NCI-H446 treated with DMSO at 0.1 percent for 48 hours (cell line): ENCODE measurements at places on chromosomes 16 and 17.

GRCh38 chr17:11825572-11826209, 171.6 kb downstream of the ZNF18 start:
- no peak for DNase-seq

GRCh38 chr17:36629252-36629847, 28.0 kb downstream of the MRM1 start:
- no peak for DNase-seq

DNA sequence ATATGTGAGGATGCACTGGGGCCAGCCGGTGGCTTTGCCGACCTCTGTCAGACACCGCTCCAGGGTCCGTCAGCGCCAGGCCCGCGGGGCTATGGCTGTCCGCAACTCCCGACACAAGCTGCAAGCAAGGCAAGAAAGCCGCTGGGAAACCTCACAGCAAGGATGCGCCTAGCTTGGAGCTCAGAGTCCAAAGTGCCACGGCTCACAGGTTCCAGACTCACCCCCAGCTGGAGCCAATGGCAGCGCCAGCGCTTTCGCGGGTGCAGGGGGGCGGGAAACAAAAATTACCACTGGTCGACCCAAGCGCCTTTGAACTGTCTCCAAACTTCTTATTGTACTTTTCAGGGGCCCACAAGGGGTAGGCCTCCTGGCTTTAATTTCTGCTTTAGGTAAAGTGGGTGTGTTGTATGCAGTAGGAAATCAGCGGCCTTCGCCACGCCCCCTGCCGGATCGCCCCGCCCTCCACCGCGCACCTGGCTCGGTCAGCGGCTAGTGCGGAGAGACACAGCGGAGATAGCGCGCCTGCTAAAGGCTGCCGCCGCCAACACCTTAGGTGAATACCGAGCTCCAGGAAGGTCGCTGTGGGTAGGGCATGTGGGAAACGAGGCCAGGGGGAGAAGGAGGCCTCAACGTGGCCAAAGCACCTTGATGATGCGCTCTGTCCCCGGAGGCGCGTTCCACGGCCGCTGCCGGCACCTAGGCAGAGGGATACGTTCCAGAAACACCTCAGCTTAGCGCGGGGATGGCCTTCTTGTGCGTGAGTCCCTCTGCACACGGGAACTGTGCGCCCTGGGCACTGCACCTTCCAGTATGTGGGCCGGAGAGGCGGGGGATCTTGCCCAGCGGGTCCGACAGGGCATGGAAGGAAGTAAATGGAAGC, 61.0 kb upstream of the RBL2 start:
- no peak for DNase-seq

GRCh38 chr16:14372471-14372870, 257.6 kb downstream of the PARN start:
- DNase-seq, result no peak

DNA sequence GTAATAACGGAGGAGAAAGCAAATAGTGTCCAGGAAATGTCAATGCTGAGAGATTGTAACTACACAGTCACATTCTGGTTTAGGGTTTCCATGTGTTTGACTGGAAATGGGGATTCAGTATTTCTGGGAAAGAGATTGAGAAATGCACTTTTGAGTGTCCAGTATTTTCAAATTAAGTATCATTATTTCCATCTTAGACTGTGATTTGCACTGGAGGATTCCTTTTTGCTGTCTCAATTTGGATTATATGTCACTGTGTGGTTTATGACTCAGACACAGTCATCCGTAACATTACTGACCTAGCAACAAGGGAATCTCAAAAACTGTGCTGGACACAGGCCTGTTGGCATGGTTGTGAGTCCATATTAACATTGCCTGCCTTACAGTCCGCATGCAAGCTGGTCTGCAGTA, 681.4 kb downstream of the CDH11 start:
- no peak for DNase-seq

GRCh38 chr17:42017866-42018200, 594 bp upstream of the DNAJC7 start:
- no peak for DNase-seq

DNA sequence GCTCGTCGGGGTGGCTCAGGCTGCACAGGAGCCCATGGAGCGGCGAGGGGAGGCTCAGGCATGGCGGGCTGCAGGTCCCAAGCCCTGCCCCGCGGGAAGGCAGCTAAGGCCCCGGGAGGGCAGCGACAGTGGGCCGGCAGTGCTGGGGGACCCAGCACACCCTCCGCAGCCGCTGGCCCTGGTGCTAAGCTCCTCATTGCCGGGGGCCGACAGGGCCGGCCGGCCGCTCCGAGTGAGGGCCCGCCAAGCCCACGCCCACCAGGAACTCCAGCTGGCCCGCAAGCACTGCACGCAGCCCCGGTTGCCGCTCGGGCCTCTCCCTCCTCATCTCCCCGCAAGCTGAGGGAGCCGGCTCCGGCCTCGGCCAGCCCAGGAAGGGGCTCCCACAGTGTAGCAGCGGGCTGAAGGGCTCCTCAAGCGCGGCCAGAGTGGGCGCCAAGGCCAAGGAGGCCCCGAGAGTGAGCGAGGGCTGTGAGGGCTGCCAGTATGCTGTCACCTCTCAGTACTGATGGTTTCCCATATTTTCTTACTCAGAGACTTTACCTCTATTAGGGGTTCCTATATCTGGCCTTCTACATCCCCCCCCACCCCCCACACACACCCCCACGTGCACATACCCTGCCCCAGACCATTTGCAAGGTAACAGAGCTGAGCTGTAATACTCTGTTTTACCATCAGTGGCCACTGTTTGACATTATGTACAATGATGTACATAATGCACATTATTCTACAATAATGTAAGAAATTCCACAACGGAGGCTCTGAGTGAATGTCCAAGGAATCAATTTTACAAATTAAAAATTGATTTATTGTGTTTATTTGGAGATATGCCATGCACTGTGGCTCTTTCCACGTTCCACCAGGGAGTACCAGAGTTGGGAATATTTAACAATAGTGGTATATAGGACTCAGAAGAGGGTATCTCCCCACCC, 3.7 kb upstream of the VAT1L start:
- no peak for DNase-seq

GRCh38 chr17:67377488-67378453, 690 bp downstream of the PITPNC1 start:
- DNase-seq, result no peak

- DNase-seq, result no peak
Observed at GRCh38 chr17:13070732-13071131, 52.9 kb upstream of the ELAC2 start.

- DNase-seq, result no peak
Observed at GRCh38 chr17:5331506-5331905, 49.4 kb downstream of the RABEP1 start.

GRCh38 chr17:48044851-48045250, 3.3 kb upstream of the NFE2L1 start:
- DNase-seq, result no peak

- DNase-seq, result peak; percentile 18
Observed at GRCh38 chr17:56751145-56751738, 82.5 kb downstream of the C17orf67 start.

- no peak for DNase-seq
Observed at GRCh38 chr16:30527635-30528178, 1.3 kb upstream of the ZNF768 start.

- no peak for DNase-seq
Observed at GRCh38 chr16:12679660-12680272, 123.9 kb downstream of the CPPED1 start.
